ENCODE measurements at places on chromosomes 4 and X.

DNA sequence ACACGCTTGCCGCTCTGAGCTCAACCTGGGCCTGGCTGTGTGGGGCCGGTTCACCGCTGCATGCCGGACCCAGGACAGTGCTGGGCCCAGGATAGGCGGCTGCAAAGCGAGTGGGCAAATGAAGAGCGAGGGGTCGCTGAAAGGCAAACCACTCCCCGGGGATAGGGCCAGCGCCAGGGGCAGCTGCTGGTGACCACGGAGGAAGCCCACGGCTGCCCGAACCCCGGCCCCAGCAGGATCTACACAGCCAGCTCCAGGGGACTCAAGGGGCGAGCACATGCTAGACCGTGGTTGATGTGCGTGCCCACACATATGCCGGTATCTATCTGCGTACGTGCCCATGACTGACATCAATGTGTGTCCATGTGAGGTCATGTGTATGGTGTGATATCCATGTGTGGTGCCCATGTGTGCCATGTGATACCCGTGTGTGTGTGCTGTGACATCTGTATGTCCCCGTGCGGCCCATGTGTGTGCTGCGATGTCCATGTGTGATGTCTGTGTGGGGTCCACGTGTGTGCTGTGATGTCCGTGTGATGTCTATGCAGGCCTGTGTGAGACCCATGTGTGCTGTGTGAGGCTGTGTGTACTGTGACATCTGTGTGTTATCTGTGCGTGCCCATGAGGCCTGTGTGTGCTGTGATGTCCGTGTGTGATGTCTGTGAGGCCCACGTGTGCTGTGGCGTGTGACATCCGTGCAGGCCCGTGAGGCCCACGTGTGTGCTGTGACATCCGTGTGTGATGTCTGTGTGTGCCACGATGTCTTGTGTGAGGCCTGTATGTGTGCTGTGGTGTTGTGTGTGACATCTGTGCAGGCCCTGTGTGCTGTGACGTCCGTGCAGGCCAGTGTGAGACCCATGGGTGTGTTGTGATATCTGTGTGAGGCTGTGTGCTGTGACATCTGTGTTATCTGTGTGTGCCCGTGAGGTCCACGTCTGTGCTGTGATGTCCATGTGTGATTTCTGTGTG, 24.8 kb downstream of the CTBP1 start:
- no peak for DNase-seq

- no peak for DNase-seq
Observed at GRCh38 chr4:32025851-32026459, 1305.8 kb downstream of the PCDH7 start.

DNA sequence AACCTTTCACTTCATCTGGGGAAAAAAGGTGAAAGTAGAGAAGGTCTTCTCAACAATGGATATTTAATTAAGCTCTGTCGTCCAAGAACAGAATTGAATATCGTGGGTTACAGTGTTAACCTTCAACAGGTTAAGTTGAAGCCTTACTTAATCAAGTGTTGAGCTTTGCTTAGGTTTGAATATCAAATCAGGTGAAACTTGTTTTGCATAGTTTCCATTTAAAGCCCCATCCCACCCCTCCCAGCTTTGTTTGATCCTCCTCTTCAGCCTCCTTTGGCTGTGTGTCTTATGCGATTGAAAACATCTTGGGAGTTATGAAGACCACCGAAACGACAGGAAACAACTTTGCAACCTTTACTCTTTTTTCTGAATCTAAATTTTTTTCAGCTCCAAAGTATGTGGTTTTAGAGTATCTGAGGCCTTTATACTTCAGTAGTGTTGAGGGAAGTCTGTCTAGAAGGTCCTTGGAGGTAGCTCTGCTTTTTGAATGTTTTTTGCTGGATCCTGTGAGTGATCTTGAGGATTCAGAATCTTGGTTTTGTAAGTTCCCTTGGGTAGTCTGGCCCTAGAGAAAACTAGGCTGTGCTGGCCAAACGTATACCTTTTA, 39.1 kb downstream of the MCUB start:
- DNase-seq = no peak

- no peak for DNase-seq
Observed at GRCh38 chr4:162959046-162959445, 207.6 kb downstream of the NAF1 start.

GRCh38 chr4:6688879-6689505, 4.7 kb upstream of the S100P start:
- DNase-seq = peak; percentile 58

DNA sequence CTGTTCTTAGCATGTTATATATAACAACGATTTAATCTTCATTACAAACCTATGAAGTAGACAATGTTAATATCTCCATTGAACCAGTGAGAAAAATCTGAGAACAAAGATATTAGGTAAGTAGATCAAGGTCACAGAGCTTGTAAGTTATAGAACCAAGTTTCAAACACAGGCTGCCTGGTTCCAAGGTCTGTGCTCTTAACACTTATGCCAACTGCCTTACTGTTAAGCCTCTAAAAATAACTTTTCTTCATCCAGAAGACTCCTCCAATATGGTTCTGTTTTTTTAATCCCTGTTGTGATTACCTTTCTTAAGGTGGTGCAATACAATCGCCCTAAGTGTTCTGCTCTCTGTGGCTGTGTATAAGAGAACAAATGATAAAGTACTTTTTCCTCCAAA, 282.0 kb upstream of the GRID2 start:
- DNase-seq = no peak

DNA sequence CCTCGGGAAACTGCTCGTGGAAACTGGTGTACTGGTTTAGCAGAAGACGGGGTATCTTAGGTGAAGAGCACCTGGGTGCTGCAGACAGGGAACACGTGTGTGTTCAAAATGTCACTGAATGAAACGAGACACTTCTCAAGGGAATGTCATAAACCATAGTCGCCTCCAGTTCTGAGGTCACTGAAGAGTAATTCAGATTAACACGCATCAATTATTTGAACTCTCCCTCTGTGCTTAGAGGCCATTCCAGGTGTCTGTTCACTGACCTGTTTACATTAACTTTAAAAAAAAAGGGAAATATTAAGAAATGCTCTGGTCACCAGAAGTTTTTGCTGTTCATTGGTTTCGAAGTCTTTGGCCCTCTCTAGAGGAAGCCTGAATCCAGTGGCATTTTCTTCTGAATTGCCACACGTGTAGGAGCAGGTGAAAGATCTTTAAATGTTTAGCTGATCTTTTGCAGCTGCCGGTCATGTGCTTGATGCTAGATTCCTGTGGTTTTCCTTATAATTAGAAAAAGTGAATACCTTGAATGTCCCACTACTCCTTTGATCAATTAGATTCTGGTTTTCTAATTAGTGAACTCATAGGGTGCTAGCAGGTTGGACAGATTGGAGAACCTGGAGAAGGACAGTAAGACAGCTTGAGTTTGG, 330.5 kb downstream of the ARHGAP10 start:
- DNase-seq = no peak

GRCh38 chr4:16136311-16136710, 52.5 kb upstream of the PROM1 start:
- DNase-seq = no peak

DNA sequence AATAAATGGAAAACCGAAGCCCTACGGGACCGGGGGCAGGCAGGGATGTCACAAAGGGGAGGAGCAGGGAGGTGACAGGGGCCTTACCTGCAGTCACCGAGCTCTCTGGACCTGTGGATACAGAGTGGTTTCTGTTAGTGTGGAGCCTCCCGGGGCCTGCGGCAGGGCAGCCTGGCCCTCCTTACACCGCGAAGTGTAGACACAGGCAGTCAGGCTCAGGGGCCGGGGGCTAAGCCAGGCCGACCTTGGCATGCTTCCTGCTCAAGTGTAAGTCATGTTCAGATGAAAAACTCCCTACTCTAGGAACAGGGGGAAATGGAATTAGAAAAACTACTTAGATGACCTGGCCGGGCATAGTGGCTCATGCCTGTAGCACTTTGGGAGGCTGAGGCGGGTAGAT, 4.3 kb downstream of the FAM3A start:
- DNase-seq = no peak

DNA sequence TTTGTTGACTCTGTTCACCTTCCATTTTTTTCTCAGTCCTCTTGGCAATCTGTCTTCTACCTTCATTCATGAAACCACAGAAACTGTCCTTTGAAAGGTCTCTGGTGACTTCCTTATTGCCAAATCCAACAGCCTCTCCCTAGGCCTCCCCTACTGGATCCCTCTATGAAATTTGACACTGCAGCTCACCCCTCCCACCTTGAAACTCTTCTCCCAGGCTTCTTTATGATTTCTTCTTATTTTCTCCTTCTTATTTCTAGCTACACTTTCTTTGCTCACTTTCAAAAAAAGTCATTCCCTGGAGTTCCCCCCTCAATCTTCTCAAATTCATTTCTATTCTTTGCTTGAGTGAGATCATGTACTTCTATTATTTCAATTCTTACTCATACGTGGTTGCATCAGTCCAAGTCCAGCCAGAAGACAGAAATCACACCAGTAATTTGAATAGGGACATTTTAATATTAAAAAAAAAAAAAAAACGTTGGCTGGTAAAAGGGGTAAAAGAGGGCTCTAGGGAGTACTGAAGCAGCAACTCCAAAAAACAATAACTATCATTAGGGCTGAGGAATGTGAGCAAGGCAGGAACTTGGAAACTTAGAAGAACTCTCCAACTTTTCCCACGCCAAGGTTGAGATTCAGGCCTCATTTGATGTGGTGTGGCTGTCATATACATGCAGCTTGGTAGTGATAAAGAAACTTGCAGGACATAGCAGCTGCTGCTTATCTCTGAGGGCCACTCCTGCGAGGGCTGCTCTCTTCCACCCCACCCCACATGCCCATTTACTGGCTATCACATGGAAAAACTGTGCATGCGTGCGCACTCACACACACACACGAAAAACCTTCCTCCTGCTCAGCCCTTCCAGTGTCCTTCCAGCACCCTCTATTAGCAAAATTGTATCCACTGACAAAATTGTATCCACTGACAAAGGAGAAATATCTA, 169.8 kb upstream of the GALNT7 start:
- no peak for DNase-seq

DNA sequence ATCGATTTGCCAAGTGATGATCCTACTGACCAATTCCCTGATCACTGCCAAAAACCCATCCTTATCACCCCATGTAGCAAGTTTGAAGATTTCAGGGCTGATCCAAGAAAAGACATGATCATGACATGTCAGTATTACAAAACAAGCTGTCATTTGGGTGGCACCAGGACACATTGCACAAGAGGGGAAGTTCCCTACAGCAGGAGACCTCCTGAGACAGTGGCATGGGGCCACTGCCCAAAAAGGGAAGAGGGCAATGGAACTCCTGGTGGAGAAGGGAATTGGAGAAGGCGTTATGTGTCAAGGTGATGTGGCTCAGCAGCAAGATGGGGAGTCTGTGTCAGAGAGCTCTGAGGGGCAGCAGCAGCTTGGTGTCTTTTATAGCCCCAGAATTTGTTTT, 43.4 kb downstream of the ZNF182 start:
- no peak for DNase-seq

GRCh38 chr4:105060628-105061027, 86.0 kb upstream of the TET2 start:
- DNase-seq = no peak

GRCh38 chr4:168654104-168654847, 157.4 kb downstream of the PALLD start:
- DNase-seq = no peak

All from activated CD4-positive, alpha-beta T cell treated with anti-CD3 and anti-CD28 coated beads for 1 hour (primary cell).